Activated T-cell treated with anti-CD3 and anti-CD28 coated beads, Interleukin-2, amount 50 U/mL, for 4 hours (primary cell): ENCODE measurements at places on chromosomes 16 and 17. TPM values are rescaled to one million over a fixed set of nuclear protein-coding genes. Genes with fewer than 3 reads are reported as not detected.

Gene CDRT15
- total RNA-seq = not detected

Gene CDH1
- total RNA-seq = 1.3 TPM

Gene PRAC2
- not detected for total RNA-seq

Gene C16orf92
- not detected for total RNA-seq

- DNase-seq = no peak
These were observed 23.6 kb downstream of the TANGO6 start for GRCh38 chr16:68866933-68867332.
